ENCODE measurements at places on chromosomes 7 and 10. TPM values are rescaled to one million over a fixed set of nuclear protein-coding genes. Genes with fewer than 3 reads are reported as not detected.

Gene OPN4
- total RNA-seq, result not detected

Gene CC2D2B
- total RNA-seq, result 2.5 TPM

Gene LEP
- not detected for total RNA-seq

Gene CRTAC1
- total RNA-seq, result 0.22 TPM

Gene AKR1C8
- total RNA-seq, result not detected

DNA sequence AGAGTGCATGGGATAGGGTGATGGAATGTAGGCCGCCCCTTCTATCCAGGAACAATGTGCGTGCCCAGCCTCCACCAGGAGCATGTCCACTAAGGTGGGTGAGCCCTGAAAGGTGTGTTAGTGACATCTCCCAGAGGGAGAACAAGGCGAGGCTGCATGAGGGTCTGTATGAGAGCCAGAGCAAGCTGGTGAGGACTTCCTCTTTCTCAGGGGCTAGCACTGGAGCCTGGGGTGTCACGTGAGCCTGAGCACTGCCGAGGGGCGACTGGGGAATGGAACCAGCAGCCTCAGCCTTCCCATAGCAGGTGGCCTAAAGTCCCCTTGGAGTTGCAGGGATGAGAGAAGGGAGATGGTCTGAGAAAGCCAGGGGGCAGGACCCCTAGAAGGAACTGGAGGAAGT lies 156.3 kb upstream of the COBL start:
- no peak for DNase-seq
- H3K4me1 ChIP-seq, result no peaks in the 10 kb centered on the region
- no peaks in the 10 kb centered on the region for H3K27me3 ChIP-seq
- no peak overlapping the region for H3K27ac ChIP-seq
- H3K4me3 ChIP-seq, result no peak overlapping the region
- no peaks in the 10 kb centered on the region for H3K36me3 ChIP-seq

- H3K4me1 ChIP-seq, result no peaks in the 10 kb centered on the region
- no peaks in the 10 kb centered on the region for H3K36me3 ChIP-seq
- no peak overlapping the region for H3K4me3 ChIP-seq
- no peaks in the 10 kb centered on the region for H3K27me3 ChIP-seq
- H3K27ac ChIP-seq, result no peak overlapping the region
These were observed 12.5 kb downstream of the ZNF365 start for GRCh38 chr10:62386356-62387320.

DNA sequence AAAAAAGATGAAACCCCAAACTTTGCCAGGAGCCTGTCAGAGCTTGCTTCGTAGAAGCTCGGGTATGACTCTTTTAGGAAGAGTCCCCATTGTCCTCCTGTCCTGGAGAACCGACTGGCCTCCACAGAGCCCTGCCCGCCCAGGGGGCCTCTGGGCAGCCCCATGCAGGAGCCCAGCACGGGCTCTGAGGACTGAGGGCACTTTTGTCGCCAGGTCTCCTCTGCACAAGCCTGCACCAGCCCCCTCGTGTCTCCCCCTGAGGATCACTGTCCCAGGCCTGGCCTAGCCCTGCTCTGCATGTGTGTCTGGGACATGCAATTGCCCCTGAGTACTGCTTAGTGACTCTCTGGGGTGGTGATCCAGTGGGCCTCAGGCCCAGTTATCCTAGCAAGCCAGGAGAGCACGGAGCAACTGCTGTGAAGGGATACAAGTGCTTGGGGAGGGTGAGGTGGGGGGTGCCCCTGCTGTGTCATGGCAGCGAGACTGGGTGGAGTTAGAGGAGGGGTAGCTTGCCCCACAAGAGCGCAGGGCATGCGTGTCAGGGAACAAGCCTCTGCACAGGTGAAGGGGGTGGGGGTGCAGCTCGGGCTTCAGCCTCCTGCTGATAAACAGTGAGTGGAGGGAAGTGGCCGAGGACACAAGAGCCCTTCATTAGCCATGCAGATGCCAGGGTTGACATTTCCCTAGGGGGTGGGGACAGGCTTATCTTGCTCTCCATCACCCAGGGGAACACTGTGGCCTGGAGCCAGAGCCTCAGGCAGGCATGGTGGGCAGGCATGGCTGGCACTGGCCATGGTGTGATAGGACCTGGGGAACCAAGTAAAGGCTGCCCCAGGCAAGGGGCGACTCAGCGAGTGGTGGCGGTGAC lies 143.4 kb downstream of the C10orf105 start:
- no peak overlapping the region for H3K27ac ChIP-seq
- H3K27me3 ChIP-seq, result no peaks in the 10 kb centered on the region
- H3K36me3 ChIP-seq, result no peaks in the 10 kb centered on the region
- H3K4me3 ChIP-seq, result no peak overlapping the region
- H3K4me1 ChIP-seq, result no peaks in the 10 kb centered on the region
- DNase-seq, result no peak

- H3K27ac ChIP-seq, result no peak overlapping the region
- peaks cover 85% of the 10 kb centered on the region for H3K27me3 ChIP-seq
- peaks cover 36% of the 10 kb centered on the region for H3K4me1 ChIP-seq
- no peak for DNase-seq
- no peak overlapping the region for H3K4me3 ChIP-seq
These were observed 375 bp upstream of the FGF8 start for GRCh38 chr10:101776161-101776817.

DNA sequence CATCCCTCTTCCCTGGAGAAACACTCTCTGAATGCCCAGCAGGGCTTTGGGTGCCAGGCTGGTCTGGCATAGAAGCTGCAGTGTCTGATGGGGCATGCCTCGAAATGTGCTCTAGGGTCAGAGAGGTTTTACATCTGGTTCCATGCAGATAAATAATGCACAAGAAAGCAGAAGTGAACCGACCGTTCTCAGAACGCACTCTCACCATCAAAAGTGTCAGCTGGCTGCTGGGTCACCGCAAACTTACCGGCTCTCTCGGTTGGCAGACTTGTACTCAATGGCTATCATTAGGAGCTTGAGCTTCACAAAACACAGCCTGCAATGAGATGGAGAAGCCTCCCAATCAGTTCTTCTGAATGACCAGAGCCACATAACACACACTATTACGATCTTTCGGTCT lies 610.0 kb downstream of the KCNMA1 start:
- H3K4me3 ChIP-seq, result no peak overlapping the region
- no peak overlapping the region for H3K27ac ChIP-seq
- H3K27me3 ChIP-seq, result no peaks in the 10 kb centered on the region
- H3K36me3 ChIP-seq, result no peaks in the 10 kb centered on the region
- no peak for DNase-seq

DNA sequence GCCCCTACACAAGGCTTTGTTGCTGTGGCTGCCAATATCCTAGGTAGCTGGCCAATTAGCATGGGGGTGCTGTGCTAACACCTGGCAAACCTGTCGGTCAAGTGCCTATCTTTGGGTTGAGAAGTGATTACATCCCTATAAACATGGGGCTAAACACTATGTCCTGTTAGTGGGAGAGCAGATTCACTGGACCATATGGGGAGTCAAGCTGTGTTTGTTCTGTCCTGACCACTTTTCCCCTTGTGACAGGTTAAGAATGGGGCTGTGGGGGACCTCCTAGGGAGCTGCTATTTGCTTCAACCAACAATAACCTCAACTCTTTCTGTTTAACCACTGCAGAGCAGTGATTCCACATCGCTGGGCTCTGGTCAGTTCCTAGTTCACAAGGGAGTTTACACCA lies 151.5 kb upstream of the AOAH start:
- H3K4me3 ChIP-seq, result no peak overlapping the region
- H3K27me3 ChIP-seq, result no peaks in the 10 kb centered on the region
- peaks cover 2% of the 10 kb centered on the region for H3K4me1 ChIP-seq
- no peak for DNase-seq
- peaks cover 30% of the 10 kb centered on the region for H3K36me3 ChIP-seq

DNA sequence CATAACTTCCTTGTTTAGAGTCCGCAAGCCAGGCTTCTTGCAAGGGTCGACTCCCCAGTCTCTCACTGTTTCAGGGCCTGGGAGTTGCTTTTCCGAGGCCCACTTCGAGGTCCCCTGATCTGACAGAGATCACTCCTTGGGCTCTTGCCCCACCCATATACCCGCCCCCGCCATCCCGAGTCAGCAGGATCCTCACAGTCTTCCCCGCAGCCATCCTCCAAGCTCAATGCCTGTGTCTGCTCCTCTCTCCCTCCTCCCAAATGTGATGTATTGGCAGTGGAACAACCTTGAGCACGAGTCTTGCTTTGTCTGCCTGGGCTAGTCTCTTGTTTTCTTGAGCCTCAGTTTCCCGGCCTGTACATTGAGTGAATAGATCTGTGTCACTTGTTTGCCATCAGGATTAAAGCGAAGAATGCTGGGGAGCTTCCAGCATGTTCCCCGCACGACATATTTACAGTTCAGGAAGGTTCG lies 2.4 kb upstream of the HMX2 start:
- H3K27ac ChIP-seq, result no peak overlapping the region
- no peaks in the 10 kb centered on the region for H3K36me3 ChIP-seq
- DNase-seq, result no peak
- no peak overlapping the region for H3K4me3 ChIP-seq
- peaks cover 44% of the 10 kb centered on the region for H3K4me1 ChIP-seq
